ENCODE measurements at places on chromosomes 16 and 17.
A peak's percentile ranks its signal among the peaks of the same experiment; 100 is the strongest.

DNA sequence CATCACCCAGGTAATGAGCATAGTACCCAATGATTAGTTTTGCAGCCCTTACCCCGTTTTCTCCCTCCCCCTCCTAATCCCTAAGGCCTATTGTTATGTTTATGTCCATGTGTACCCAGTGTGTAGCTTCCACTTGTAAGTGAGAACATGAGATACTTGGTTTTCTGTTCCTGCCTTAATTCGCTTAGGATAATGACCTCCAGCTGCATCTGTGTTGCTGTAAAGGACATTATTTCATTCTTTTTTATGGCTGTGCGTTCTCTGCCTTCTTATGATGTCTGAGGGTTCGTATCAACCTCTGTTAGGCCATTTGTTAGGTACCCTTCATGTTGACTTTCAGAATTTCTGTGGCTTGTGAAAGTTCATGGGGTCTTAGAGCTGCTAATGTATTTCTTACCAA lies 31.0 kb downstream of the CTCF start:
- DNase-seq: no peak

GRCh38 chr16:53530046-53530445 lies 27.0 kb upstream of the AKTIP start:
- DNase-seq: no peak

- DNase-seq: no peak
Measured at GRCh38 chr17:68847711-68848110, 107.5 kb downstream of the ABCA8 start.

DNA sequence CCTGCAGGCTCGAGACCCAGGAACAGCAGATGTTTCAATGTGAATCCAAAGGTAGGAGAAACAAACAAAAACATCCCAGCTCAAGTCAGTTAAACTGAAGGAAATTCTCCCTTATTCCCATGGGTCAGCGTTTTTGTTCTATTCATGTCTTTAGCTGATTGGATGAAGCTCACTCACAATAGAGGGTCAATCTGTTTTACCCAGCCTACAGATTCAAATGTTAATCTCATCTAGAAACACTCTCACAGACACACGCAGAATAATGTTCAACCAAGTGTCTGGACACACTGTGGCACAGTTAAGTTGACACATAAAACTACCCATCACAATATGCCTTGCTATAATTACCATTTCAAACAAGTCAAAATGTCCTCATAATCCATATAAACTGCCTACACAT lies 180.6 kb upstream of the CDH8 start:
- DNase-seq: no peak

GRCh38 chr16:50526249-50526648 lies 21.9 kb upstream of the NKD1 start:
- DNase-seq: no peak

DNA sequence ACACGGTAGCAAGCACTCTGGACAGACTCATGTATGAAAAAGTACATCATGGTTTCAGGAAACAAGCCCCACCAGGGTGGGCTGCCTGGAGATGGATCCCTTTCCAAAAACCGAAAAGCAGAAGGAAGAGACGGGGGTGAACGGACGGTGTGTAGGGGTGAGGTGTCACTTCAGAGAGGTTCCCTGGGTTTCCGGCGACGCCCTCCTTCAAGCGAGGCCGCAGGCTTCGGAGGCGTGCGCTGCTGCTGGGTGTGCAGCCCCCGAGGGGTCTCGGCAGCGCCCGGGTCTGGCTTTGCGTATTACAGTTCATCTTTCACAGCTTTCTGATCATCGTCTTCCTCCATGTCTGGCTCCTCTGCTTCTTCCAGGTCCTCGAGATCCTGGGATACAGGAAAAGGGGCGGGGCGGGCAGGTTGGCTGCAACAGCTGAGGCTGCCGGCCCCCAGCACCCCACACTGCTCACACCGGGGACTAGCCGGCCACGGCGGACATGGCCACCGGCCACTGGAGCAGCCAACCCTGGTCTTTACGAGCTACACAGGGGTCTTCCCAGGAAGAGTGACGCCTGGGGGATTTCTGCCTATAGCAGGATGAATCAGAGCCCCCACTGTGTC lies 9.0 kb upstream of the PPP1R27 start:
- no peak for DNase-seq

DNA sequence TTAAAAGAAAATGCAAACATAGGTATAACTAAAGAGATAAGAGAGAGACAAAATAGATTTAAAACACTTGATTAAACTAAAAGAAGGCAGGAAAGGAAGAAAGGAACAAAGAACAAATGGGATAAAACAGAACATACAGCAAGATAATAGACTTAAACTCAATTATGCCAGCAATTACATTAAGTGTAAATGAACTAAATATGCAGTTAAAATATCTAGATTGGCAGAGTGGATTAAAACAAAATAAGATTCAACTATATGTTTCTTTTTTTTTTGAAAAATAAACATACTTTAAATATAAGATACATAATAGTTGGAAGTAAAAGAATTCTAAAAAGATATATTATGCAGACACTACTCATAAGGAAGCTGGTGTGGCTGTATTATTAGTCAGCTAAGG lies 9.7 kb upstream of the CFAP20 start:
- DNase-seq: no peak

- DNase-seq: no peak
Measured at GRCh38 chr16:84390131-84390785, 21.9 kb downstream of the ATP2C2 start.

DNA sequence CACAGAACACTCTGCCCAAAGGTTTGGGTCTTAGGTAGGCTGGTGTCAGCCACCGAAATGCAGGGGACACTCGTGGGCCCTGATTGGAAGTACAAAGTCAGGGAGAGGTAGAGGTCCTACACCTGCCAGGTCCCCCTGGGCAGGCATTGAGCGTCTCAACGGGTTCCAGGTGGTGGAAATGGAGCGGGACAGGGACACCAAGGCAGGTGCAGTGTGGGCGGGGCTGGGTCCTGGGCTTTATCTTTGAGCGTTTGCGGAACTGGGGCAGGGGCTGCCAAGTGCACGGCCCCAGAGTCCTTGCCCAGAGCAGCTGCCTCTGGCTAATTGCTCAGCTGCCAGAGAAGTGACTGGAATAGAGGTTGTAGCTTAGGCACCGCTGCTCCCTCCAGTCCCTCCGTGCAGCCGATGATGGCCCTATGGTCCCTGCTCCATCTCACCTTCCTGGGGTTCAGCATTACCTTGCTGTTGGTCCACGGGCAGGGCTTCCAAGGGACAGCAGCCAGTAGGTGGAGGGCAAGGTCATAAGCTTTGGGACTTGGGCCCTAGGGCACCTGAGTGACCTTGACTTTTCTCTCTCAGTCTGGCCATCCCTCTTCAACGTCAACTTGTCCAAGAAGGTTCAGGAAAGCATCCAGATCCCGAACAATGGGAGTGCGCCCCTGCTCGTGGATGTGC lies at the start of gene ZACN:
Gene ZACN, plus strand, starts transcription at position 323 of the 675 bp plus-strand sequence. Its CDS starts 83 bp downstream, at position 406.
- DNase-seq: no peak

- peak; percentile 13 for DNase-seq
Measured at GRCh38 chr17:20059728-20060188, 50.6 kb downstream of the SPECC1 start.

DNA sequence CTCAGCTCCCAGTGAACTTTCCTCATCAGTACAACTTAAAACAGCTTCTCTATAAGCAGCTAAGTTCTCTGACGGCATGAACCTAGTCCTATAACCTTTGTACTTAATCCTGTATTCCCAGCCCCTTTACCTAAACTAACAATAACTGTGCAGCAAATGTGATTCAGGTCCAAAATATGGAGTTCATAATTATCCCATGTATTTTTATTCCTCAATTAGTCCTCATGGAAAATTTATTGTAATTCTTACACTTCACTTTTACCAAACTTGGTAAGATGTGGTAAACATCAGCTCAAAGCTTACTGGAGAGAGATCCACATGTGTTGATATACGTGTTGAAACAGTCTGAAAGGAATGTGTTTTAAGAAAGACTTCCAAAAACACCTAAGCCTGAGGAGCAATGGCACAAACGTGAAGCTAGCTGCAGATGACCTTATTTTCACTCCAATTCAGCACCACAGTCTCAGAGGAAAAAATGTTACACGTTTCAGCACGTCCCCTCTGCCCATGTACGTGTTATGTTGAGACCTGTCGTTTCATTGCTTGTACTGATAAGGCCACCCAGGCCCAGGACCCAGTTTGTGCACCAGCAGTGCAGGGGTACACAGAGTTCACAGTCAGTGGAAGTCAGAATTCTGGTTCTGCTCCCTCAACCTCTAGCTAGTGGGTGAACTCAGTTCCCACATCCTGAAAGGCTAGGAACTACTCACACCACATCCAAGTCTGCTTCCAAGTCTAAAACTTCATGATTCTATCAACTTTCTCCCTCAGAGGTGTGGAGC lies 7.1 kb downstream of the USP31 start:
- no peak for DNase-seq

GRCh38 chr16:74090871-74091270 lies 205.7 kb upstream of the PSMD7 start:
- no peak for DNase-seq

DNA sequence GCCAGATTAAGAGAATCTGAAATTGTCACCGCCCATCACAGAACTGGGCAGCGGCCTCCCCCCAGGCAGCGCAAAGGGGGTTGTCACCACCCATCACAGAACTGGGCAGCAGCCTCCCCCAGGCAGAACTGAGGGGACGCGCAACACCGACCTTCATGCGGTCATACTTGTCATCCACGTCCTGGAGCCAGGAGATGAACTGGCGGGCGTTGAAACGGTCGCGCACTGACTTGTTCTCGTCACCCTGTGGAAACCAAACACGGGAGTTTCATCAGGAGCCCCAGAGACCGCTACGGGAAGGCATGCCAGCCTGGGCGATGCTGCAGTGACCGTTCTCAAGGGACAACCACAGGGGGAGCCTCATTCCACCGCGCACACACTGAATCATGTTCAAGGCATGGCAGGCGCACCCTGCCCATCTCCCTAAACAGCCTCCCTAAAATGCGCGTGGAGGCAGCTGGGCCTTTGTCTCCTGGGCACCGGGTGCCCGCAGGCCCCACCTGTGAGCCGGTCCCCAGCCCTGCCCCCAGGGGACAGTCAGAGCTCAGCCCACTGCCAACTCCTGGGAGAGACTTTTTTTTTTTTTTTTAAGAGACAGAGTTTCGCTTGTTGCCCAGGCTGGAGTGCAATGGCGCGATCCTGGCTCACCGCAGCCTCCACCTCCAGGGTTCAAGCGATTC lies 53.3 kb downstream of the ZNF778 start:
- DNase-seq: no peak

DNA sequence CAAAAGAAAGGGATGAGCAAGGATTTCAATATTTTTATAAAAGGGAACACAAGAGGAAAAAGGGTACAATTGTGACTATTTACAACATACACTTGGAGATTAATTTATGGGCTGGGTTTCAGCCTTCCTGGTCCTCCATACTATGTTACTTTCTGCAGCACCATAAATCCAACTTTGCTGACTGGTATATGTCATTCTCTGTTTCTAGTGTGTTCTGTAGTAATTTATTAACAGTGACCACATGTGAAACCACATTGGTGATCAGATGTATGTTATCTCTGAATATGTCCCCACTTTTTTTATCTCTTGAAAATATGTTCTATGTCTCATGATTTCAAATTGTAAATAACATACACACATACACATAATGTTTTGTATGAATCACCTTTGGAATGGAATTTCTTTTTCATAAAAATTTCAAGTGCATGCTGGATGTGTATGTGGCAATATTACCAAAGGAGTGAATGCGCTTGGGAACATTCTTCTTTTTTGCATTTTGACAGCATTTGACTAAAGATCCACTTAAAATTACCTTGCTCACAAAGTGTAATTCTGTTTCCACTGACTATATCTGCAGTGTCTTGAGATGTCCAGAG lies 2.9 kb upstream of the LYRM9 start:
- DNase-seq: no peak

DNA sequence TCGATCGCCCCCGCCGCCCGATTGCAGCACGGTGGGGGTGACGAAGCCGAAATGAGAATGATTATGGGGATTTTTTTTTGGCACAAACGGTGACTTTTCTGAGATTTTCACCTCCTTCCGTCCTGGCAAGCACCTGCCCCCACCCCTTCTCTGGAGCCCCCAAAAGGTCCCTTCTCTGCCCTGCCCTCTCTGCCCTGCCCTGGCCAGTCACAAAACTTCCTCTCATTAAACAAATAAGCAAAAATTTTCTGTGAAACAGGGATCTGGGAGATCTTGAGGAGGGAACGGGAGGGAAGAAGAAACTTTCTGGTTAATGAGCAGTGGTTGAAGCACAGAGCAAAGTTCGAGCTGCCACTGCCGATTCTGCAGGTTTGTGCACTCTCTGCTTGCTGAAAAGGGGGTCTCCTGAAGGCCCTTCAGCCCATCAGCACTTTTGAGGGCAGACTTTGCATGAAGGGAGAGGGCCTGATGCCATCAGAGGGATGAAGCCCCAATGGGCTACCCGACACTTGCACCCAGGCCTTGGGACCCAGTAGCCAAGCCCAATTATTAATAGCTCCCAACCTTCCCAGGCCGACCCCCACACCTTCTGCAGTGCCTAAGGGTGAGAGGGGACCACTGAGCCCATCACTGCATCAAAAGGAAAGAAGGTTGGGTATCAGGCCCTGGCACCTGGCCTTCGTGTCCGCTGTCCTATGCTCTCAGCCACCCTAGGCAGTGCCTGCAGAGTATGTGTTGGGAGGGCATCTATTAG lies 1.0 kb upstream of the HOXB8 start:
- no peak for DNase-seq

DNA sequence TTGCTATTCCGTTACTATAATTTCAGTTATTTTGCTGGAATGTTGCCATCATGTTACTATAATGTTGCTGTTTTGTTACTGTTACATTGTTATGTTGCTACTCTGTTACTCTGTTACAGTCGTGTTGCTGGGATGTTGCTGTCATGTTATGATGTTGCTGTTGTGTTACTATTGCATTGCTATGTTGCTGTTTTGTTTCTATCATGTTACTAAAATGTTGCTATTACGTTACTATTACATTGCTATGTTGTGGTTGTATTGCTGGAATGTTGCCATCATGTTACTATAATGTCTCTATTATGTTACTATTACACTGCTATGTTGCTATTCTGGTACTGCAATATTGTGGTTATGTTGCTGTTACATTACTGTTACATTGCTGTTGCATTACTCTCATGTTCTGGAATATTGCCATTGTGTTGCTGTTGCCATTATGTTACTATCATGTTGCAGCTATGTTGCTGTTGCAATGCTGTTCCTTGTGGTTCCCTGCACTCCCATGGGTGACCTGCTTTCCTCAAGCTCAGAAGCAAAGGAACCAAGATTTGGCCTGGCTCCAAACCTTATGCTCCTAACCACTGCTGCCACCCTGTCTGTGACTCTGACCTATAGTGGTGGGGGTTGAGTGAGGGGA lies 64.4 kb downstream of the ABCC6 start:
- DNase-seq: no peak

DNA sequence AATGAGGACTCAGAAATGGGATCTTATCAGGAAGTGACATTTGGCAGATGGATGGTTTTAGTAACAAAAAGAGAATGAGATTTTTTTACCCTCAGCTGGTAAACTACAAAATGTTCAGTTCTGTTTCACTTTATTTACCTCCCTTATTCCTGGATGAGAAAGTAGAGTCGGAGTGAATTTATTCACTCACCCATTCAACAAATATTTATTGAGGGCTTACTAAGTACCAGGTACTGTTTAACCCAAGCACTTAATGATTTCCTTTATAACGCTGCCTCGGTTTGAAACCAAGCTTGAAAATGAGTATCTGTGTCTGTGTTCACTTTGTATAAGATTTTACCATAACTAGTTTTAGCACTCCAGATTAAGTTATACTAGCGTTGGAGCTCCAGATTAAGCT lies 38.1 kb downstream of the CDRT15 start:
- DNase-seq: no peak

- DNase-seq: peak; percentile 67
Measured at GRCh38 chr16:3292604-3293003, 9.3 kb downstream of the ZNF263 start.

- no peak for DNase-seq
Measured at GRCh38 chr17:81286491-81287145, 8.5 kb downstream of the SLC38A10 start.
